ENCODE measurements at places on chromosomes 1 and 21.
A peak's percentile ranks its signal among the peaks of the same experiment; 100 is the strongest.

DNA sequence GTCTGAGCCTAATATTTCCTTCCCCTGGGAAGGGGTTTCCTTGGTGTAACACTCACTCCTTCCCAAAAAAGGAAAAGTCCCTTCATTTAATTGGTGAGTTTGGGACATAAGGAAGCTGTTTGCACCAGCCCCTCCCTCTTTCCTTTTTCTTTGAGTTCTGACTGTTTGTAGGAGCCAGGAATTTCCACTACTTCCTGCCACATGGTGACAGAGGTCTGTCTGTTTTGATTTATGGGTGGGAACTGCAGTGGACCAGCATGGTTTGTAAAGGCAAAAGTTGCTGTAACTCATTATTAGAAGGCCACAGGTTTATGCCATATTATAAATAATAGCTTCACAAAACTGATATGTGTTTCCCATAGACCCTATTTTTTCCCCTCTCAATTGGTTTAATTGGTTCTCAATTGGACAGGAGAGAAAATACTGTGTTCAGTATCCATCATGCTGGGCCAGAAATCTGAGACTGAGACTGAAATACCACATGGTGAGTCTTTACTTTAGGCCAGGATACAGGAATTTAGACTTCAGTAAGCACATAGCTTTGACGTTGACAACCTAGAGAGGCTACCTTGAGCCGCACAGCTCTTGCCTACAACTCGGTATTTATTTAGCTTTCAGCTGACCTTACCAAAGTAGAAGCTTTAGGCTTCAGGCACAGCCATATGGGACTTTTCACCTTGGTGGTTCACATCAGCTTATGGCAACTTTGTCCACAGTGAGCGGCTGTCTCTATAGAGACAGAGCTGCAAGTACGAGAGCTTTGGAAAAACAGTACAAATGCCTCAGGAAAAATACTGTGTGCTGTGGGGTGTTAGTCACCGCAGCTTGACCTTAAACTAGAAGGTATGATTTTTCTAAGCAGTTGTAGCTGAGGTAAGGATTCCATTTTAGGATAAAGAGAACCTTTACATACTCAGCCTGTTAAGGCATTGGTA, 40.0 kb upstream of the RGS7 start:
- DNase-seq = no peak

DNA sequence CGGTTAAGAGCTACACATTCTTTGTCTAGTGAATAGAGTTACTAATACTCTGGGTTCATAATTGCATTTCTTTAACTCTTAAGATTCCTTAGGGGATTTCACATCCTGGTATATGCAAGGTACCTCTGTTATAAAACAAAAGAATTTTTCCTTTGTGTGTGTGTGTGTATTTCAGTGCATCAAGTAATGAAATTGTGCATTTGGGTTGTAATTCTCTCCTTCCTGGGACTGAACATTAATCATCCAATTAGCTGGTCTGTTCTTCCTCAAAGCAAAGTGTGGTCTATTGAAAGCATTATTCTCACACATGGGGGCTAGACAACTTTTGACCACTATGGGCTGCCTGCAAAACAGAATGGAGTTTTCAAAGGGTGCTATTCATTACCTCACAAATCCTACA, 74.0 kb downstream of the ZC3H11B start:
- DNase-seq = no peak

- no peak for DNase-seq
These were observed 10.0 kb downstream of the PSRC1 start for GRCh38 chr1:109272831-109273547.

DNA sequence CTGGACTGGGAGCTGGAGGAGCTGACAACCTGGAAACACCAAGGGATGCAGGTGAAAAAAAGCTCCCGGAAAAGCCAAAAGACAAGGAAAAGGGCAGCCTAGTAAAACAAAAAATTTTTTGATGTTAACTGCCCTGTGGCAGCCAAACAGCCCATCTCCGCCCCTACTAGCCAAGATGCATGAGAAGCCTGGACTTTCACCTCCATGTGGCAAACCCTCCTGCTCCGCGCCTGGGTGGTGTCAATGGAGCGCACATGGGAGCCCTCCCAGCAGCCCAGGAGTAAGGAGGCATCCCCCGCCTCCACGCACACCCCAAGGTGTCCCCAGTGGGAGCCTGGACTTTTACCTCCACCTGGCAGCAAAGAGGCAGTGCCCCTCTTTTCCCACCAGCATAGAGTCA, 30.5 kb downstream of the LEMD1 start:
- DNase-seq = no peak

DNA sequence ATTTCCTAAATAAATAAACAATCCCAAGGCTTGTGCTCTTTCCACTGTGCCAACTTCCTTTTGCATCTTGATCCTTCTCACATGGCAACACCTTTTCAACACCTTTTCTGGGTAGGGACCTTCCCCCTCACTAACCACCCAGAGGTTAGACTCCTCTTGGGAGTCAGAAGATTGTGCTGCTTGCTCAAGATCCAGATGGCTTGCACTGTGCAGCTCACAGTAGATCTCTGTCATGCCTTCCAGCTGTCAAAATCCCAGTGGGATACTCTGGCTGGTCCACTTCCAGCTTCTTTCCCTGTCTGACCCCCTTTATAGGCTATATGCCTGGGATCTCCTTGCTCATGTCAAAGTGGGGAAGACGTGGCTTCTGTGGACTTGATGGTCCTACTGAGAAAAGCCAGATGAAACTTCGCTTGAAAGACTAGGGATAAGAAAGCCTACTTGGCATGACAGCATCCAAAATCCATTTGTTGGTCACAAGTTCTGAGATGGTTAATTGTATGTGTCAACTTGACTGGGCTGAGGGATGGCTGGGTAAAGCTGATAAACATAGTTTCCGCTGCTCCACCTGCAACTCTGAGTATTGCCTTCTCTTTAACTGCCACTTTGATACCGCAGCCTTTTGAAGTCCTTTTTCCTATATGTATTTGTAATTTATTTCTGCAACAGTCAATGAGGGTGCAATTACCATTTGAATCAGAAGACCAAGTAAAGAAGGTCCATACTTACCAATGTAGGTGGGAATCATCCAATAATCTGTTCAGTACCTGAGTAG, 74.5 kb downstream of the S1PR1 start:
- DNase-seq = no peak

- DNase-seq = no peak
These were observed 128.7 kb upstream of the DPYD start for GRCh38 chr1:98049370-98050135.

GRCh38 chr1:234262754-234263105, 110.5 kb upstream of the COA6 start:
- DNase-seq = no peak

- DNase-seq = no peak
These were observed 54.6 kb downstream of the ADSS2 start for GRCh38 chr1:244397131-244397530.

DNA sequence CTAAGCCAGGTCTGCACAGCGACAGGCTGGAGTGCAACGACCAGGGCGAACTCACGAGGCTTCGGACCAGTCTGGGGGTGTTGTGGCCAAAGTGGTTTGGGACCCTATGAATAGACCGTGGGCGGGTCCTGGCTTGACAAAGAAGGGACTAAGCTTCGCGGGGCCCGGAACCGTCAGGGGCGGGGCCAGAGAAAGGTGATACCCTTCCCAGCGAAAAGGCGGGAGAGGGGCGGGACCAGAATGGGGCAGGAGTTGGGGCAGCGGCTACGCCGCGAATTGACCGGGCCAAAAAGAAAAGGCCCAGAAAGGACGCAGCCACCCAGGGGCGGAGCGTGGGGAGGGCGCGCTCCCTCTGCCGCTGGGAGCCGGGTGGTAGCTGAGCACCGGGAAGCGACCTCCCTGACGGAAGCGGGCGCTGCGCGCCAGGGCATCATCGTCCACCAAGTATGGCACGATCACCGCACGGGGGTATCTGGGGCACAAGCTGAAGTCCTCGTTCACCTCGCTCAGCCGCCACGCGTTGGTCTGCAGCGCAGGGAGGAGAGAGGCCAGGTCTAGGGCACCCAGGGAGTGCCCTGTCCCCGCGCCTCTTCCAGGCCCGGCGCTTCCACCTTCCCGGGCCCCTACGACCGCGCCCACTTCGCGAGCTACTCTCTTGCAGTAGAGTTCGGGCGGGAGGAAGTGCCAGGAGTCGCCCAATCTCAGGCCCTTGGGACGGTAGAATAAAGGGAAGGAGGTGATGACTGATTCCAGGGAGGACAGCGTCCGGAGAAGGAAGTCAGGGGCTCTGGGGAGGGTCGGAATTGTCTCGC, 6.7 kb upstream of the FAM167B start:
- DNase-seq = peak; percentile 43

- DNase-seq = no peak
These were observed 350.0 kb upstream of the RUNX1 start for GRCh38 chr21:35399002-35399530.

GRCh38 chr1:201059401-201059800, 35.9 kb upstream of the KIF21B start:
- no peak for DNase-seq

DNA sequence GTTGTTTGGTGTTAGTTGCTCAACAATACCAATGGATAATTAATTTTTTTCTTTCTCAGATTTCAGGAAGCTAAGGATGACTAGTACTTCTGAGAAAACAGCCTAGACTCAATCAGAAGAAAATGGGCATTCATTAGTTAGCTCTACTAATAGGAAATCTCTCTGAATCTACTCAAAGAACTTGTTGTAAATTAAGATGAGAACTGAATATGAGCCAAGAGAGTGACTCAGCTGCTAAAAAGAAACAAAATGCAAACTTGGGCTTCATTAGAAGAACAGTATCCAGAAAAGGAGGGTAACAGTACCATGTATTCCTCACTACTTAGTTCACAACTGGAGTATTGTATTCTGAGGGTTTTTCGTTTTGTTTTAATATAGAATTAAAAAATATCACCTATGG, 12.5 kb downstream of the FOXJ3 start:
- no peak for DNase-seq

- DNase-seq = no peak
These were observed 93.3 kb upstream of the CD1D start for GRCh38 chr1:158087320-158087927.

DNA sequence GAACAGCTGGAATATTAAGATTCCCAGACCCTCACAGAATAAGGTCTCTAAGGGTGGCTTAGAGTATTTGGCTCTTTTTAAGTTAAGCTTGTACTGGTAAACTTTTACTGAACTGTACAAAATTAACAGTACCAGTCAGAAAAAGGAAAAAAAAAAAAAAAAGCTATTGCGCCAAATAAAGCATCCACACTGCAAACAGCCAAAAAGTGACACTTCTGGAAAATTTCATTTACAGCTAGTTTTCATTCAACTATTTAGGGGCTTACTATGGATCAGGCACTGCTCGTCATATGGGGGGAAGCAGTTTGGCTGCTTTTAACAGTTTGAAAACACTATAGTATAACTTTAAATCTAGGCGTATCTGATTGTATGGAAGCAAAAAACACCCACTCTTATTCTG, 139.6 kb downstream of the EIF4G3 start:
- DNase-seq = no peak

- DNase-seq = no peak
These were observed 48.4 kb downstream of the USP48 start for GRCh38 chr1:21734526-21734925.

- DNase-seq = no peak
These were observed 24.0 kb upstream of the PADI6 start for GRCh38 chr1:17347769-17348592.

DNA sequence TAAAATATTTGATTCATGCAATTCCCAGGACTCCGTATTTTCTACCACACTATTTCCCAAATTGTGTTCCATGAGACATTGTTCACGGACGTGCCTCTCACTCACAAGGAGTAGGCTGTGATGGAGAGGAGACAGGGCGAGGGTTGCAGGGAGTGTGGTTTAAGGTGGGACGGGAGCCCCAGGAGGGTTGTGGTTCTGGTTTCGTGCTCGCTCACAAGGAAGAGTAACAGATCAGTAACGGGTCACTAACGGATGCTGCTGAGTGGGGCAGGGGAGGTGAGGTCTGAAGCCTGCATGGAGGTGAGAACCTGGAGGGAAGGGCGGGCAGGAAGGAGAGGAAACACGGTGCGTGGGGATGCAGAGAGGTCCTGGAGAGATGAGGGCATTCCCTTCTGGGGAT, 28.8 kb downstream of the TFF3 start:
- no peak for DNase-seq

GRCh38 chr21:31233711-31234110, 110.3 kb downstream of the TIAM1 start:
- no peak for DNase-seq

DNA sequence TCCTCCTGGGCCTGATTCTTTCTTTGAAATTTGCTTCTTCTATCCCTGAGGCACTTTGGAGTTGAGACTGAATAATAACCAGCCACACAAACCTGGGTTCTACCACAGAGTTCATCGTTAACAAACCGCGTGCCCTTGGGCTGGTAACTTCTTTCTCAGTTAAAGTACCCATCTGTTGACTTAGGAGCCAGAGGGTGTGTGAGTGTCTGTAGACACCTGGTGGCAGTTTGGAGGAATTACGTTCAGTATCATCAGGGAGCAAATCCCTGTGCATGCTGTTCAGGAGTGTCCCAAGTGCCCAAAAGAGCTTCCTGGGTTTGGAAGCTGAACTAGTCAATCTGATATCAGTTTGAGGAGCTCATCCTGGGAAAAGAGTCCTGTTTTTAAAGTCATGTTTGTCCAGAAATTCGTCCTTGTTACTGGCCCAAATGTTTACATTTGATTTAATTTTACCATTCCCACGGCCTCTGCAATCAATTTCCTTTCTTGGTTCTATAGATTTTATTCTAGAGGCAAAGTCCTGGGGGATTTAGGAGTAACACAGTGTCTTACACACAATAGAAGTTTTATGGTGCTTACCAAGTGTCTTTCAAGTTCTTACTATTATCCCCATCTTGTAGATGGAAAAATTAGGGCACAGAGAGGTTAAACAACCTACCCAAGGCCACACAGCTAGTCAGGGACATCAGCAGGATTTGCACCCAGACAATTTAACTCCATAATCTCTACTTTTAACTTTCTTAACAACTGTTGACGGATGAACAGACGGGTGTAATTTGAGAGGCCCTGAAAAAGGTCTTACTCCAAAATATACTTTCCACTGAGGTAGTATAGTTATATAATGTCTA, 26.7 kb upstream of the RPTN start:
- DNase-seq = no peak

DNA sequence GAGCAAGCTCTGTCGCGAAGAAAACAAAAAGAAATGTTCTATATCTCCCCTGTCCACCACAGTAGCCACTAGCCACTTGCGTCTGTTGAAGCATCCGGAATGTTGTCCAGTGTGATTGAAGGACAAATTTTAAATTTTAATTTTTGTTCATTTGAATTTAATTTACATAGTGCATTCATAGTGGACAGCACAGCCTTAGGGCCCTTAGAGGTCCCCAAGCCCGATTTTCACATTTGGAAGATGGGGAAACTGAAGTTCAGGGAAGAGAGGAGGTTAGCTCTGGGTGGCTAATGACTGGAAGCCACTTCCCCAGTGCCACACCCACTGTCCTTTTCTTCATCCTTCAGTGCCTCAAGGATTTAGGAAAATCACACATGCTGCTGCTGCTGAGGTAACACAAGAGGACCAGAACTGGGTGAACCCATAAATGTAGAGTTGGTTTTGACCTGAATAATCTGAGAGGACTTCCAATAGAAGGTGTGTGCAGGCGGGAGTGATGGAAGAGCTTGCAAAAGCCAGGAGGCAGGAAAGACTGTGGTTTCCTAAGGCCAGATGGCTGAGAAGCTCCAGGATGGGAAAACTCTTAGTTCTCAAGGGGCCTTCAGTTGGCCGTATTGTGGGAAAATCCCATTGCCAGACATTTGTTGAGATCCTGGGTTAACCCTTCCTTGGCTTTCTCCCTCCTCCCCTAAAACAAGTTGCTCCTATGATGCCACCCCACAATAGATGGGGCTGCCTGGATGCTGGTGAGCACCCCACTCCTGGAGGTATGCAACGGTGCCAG, 49.5 kb downstream of the TRIM11 start:
- DNase-seq = no peak

- no peak for DNase-seq
These were observed 20.5 kb upstream of the KCNE2 start for GRCh38 chr21:34343347-34343746.

- no peak for DNase-seq
These were observed 40.8 kb upstream of the OSBPL9 start for GRCh38 chr1:51576085-51576444.
